ENCODE measurements at places on chromosomes 13 and 19.

GRCh38 chr19:54469496-54469934 is 3.6 kb downstream of the CDC42EP5 start:
- DNase-seq = no peak

DNA sequence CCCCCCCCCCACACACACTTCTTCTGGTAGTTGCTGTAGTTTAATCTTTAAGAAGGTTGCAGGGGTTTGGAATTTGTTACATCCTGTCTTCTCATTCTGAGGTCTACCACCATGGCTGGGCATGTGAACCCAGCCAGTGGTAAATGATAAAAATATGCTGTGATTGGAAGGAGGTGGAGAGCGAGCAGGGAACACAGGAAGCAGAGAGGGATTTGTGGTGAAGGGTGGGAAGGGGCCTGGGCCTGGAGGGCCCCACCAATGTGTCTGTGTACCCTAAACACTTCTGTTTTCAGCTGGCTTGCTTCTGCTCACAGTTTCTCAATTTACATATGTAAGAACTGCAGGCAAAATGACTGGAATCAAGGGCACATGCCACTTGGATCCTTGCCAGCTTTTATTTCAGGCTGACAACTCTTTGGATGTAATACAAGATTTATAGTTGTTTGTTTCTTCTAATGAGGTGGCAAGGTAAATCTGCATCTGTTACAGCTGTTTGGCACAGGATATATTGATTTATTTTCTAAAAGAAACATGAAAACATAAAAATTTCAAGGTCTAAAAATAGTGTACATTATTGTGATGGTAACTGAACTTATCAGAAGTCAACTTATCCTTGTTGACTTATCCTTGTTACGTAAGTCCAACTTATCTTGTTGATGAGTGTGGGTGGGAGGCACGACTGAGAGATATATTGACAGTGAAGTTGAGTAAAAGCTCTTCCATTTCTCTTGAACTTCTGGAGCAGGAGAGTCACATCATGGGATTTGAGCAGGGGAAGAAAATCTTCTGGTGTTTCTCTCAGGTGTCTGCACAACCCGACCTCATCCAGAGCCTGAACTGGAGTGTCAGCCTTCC is 313.2 kb downstream of the SHISA2 start:
- DNase-seq = no peak

GRCh38 chr19:33310606-33311325 is 8.4 kb upstream of the CEBPA start:
- no peak for DNase-seq

GRCh38 chr13:99043831-99044231 is 66.0 kb upstream of the DOCK9 start:
- DNase-seq = no peak

GRCh38 chr19:51372649-51373504 is at the start of gene NKG7:
Gene NKG7, minus strand, starts transcription at chr19:51372654. Its CDS starts 119 bp downstream, at chr19:51372535.
- no peak for DNase-seq

- no peak for DNase-seq
These were observed 2.8 kb upstream of the NLRP12 start for GRCh38 chr19:53826876-53827275.

DNA sequence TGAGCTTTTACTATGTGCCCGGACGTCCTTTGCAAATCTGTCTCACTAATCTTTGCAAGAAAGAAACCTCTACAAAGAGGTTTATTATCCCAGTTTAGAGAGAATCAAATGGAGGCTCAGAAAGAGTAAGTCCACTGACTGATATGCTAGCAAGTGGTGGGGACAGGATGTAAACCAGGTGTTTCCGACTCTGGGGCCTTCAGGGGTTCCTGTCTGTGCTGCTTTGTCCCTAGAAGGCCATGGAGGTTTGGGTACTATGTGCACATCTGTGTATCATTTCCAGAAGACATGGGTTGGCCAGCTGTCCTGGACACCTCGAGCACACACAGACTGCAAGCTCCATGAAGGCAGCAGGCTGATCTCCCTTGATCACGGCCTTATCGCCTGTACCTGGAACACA is 1.2 kb upstream of the KPTN start:
- DNase-seq = no peak

GRCh38 chr19:13804830-13805683 is 9.8 kb downstream of the ZSWIM4 start:
- no peak for DNase-seq

DNA sequence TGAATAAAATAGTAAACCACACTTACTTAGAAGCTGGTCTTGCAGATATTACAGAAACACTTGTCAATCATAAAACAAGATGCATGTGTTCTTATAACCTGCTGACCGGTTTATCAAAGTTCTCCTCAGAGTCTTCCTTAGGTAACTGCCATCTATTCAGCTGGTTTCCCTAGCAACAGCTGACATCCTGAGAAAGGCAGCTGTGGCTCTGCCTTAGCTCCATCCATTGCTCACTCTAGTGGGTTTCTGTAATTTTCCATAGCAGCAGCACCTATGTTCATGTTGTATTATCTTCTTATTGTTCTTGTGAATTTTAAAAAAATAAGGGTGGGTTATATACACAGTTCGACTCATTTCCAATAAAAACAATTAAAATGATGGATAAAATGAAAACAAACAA is 87.8 kb downstream of the RAP2A start:
- DNase-seq = no peak

DNA sequence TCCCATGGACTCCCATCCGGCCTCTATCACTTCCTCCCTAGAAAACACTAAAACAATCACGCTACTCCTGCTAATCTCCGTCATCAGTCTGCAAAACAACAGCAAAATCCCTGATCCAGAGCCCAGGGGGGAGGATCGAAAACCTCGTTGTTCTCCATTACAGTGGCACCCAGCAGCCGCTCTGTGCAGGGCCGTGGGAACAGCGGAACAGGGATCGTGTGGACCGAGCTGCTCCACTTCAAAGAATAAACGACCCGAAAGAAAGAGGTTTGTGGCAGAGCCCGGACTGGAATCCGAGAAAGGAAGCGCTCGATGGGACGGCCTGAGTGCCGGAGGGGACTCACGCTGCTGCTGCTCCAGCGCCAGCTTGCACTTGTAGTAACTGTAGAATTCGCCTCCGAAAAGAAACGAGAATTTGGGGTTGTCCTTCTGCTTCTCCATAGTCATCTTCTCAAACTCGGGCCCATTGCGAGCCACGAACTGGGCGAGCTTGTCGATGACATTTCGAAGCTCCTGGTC is 652 bp downstream of the CHERP start:
- no peak for DNase-seq

DNA sequence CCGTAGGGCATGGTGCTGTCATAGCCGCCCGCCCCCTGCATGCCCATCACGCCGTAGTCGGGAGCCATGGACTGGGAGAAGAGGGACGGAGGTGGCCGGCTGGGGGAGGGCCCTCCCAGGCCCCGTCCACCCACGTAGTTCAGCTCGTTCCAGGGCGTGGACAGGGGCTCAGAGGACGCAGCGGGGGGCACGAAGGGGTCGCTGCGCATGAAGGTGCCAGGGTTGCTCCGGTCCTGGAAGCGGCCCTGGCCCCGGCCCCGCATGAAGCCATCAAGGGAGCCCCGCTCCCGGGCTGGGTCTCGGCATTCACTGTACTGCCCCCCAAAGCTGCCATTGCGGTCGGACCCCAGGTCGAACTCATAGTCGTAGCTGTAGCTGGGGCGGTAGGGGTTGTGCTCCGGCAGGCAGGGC is 6.7 kb downstream of the AKAP8 start:
- DNase-seq = no peak

- DNase-seq = no peak
These were observed 19.6 kb upstream of the NCCRP1 start for GRCh38 chr19:39177110-39177699.

DNA sequence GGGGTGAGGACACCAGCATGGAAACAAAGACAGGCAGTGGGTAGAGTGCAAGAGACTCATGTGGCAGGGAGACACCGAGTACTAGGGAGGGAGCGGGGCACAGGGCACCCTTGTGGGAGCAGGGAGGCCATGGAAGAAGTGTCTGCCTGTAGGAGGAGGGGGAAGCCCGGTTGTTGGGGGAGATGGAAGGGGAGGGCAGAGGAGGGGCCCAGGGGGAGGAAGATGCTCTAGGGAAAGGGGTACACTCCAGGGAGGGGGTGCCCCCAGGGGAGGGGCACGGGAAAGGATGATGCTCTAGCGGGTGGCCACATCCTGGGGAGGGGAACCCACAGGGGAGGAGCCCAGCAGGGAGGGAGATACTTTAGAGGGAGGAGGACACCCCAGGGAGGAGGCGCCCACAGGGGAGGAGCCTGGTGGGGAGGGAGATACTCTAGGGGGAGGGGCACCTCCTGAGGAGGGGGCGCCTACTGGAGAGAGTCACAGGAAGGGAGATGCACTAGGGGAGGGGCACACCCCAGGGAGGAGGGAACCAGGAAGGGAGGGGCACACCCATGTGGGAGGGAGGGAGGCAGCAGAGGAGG is 24.9 kb downstream of the CPAMD8 start:
- no peak for DNase-seq
